ENCODE measurements at places on chromosomes 5 and 9.

DNA sequence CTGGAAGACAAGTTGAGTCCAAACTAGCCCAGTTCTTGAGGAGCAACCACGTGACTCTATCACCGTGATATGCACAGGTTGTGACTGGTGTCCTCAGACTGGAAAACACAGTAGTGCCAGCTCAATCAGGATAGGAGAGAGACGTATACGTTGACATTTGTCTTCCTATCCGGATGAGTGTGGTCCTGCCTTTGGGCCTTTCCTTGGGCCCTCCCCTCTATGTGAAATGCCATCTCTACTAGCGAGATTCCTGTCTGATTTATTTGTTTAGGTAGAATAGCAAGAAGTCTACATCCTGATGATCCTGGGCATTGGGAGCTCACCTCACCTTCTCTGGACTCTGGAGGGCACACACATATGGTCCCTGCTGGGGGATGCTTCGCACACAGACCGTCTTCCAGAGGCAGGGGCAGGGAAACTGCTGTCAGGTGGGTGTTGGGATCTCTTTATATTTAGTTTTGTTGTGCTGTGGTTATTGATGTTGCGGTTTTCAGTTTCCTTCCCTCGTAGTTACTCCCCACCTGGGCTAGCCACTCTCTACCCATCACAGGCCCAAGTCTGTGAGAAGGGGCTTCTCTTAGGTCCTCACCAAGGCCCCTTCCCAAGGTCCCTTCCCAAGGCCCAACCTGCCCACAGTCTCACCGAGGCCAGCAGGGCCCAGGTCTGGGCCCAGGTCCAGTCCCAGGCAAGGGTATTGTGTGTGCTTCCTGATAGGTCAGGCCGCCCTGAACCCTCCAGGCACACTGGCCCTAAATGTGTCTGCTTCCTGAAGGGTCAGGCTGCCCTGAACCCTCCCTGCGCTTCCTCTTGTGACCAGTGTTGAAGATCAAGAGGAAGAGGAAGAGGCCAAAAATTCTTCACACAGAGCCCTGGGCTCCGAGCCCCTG, 19.0 kb upstream of the SPINK4 start:
- no peak for DNase-seq

DNA sequence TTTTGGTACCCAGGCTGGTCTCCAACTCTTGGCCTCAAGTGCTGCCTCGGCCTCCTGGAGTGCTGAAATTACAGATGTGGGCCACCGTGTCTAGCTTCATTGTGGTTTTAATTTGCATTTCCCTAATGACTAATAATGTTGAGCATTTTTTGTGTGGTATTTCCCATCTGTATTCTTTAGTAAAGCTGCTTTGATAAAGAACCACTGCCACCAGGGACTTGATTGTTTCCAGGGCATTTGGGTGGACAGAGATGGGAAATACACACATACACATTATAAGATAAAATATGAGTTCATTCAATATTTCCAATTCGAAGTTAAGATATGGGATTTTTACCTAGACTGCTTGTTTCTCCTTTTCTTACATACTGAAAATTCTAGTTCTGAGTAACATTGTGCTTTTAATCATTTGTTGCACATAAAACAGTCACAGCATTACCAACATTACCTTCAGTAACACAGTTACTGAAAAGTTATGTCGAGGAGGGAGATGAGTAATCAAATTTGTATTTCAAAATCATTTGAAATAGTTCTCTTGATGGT, 28.9 kb downstream of the HABP4 start:
- no peak for DNase-seq

- DNase-seq: no peak
These were observed 447.3 kb upstream of the CCNG1 start for GRCh38 chr5:162990063-162990462.

- DNase-seq: no peak
These were observed 1264.5 kb upstream of the ACO1 start for GRCh38 chr9:31119890-31120454.

GRCh38 chr9:2657427-2657826, 35.8 kb downstream of the VLDLR start:
- no peak for DNase-seq

All from DMS153 (cell line).